Neural progenitor cell (in vitro differentiated cells): ENCODE measurements at places on chromosomes 3 and 15.

DNA sequence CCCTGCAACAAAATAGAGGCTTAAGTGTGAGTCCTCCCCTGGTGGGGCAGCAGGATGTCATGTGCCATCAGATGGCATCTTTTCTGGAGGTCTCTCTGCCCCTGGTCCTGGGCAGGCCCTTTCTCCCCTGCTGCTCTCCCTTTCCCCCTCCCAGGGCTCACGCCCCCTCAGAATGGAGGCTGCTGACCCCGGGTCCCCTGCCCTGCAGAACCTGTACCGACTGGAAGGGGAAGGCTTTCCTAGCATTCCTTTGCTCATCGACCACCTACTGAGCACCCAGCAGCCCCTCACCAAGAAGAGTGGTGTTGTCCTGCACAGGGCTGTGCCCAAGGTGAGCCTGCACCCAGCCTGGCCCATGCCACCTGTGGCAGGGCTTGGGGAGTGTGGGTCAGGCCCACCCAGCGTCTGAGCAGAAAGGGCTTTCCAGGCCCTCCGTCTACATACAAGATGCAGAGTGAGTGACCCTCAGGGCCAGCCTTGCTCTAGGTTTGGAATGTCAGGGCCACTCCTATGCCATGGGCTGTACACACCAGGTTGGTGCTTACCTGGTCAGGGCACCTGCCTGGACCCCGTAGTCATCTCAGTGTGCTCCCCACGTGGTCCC lies 7.1 kb downstream of the FES start:
- no peak for DNase-seq

GRCh38 chr3:146813496-146813895 lies 208.3 kb upstream of the PLSCR5 start:
- no peak for DNase-seq

DNA sequence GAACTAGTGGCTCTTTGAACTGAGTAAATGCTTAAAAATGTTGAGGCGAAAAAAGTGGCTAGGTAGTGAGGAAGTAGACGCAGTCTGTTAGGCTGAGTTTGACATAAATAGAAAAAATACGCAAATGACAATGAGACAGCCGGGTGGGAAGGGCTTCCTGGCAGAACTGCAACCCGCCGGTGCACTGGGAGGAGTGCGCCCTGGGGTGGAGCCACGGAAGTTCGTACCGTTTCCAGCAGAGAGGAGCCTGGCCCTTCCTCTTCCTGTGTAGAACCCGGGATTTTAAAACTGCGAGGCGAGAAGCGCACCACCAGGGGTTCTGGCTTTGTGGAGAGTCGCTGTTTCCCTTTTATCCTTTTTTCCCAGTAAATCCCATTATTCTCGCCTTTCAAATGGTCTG lies 602.6 kb downstream of the PYDC2 start:
- DNase-seq, result peak; percentile 83

GRCh38 chr3:143506190-143506589 lies 342.1 kb downstream of the SLC9A9 start:
- DNase-seq, result no peak

DNA sequence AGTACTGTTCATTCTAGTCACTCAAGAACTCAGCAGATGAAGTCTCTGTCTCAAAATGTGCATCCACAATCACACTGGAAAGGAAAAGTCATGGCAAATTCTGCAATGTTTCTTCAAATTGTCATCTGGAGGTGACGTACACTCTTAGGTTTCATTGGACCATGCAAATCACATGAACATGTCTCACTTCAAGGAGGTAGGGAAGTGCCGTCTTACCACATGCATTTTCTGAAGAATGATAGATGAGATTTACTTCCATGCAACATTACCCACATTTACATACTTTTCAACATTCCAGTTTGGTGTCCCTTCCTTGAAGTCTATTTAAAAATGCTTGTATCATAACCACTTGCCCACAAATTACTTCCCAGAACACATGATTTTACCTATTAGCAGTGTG lies 107.9 kb upstream of the SATB1 start:
- DNase-seq, result no peak

GRCh38 chr3:191915712-191916111 lies 454.7 kb downstream of the PYDC2 start:
- no peak for DNase-seq

DNA sequence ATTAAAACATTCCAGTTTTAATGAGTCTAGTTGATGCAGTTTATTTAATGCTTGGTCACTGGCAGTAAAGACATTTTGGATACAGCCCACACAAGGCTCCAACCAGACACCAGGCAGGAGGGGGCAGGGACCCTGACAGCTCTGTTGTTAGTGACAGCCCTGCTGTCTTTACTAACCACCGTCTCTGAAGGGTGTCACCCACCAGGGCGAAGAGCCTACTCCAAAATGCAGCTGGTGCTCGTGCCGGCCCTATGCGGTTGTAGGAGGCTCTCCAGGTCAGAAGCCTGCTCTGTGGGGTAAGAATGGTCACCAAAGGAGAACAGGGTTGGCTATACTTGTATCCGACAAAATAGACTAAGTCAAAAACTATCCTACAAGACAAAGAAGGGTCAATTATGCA lies 132.2 kb downstream of the ATP10A start:
- DNase-seq, result no peak

DNA sequence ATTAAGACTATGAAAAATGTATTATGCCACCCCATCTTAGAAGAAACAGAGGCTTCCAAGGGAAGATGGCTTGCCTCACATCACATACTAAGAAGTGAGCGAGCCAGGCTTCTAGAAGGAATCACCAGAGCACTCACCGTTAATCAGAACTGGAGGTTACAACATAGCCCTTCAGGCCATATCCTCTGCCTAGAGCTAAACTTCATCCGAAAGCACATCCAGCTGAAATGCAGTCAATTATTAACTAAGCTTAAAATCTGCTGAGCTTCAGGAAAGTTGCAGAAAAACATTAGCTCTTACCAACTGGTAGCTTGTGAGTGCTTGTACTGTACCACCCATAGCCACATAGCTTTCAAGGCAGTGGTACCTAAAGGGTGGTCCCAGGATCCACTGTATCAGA lies 483.2 kb downstream of the TBL1XR1 start:
- no peak for DNase-seq

GRCh38 chr3:15520185-15520584 lies 1.3 kb downstream of the COLQ start:
- DNase-seq, result no peak

DNA sequence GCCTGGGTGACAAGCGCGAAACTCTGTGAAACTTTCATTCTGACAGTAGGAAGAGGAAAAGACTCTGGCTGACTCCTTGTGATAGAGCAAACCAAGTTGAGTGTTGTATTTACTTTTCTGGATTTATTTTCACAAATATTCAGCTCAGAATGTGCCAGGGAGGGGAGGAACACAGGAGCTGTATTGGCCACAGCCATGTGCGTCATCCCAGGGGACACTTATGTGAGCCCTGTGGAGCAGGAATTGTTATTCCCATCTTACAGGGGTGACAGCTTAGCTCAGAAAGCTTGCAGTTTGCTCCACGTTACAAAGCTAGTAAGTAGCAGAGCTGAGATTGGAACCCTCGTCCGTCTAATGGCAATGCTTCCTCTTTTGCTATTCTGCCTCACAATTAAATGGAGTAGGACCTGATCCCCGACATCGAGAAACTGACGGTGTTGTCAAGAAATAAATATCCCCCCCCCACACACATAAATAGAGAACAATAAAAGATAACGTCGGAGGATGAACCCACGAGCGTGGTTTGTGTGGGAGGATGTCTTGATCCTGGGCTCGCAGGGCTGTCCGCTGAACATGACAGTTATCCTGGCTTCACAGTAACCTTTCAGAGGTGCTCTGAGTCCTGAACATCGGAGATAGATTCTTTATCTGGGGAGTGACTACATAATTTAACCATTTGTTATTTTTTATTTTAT lies 151.6 kb upstream of the CTDSPL start:
- DNase-seq, result no peak

GRCh38 chr15:40346579-40347558 lies 4.0 kb upstream of the PHGR1 start:
- no peak for DNase-seq

DNA sequence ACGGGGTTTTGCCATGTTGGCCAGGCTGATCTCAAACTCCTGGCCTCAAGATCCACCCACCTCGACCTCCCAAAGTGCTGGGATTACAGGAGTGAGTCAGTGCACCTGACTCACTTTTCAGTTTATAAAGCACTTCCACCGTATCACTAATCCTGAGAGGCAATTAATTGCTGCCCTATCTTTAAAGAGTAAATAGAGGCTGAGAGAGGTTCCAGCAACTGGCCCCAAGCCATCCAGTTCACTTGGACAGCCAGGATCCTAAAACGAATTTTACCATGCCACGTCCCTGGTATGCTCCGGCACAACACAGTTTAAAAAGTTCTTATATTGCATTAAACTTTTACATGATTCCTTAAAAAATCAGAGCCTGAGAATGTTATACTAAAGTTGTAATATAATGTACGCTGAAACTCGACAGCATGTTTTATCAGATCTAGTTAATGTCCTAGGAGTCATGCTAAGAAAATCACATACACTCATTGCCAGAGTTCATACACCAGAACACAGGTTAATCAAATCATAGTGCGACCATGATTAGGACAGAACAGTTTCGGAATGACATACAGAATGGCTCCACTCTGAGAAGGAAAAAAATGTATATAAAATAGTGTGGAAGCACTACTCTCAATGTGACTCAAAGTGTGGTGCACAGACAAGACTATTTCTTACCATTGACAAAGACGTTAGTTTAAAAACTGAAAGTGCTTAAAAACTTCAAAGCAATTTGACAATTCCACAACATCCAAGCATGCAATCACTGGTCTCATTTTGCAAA lies 125.4 kb downstream of the ULK4 start:
- DNase-seq, result no peak

DNA sequence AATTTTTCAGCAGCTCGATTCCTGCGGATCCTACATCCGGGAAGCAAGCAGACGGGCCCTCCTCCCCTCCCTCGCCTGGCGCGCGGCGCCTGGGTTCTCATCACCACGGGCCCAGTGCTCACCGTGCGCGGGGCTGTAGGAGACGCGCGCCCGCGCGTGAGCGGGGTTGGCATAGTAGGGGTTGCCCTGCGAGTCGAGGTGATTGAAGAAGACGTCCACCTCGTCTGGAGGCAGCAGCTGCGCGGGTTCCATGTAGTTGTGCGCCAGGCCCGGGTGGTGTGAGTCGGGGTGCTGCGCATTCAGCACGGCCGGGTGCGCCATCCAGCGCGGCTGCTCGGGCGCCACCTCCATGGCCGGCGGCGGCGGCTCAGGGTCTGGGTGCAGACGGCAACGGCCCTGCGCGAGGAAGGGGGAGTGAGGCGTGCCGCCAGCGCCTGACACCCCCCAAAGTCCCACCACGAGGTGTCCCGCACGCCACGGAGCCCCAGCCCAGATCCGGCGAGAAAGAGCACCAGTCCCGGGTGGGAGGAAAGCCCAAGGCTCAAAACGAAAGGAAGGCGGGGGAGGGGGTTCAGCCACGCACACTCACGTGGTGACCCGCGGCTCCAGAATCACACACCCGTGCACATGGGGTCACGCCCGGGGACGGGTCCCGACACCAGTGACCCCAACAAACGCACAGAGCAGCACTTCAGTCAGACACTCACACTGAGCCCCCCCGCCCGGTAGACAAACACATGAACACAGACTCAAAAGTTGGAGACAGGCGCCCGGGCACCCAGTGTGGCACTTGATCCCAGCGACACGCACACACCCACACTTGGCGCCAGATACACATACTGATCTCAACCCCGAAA lies 6.1 kb downstream of the GATA2 start:
- peak; percentile 62 for DNase-seq

DNA sequence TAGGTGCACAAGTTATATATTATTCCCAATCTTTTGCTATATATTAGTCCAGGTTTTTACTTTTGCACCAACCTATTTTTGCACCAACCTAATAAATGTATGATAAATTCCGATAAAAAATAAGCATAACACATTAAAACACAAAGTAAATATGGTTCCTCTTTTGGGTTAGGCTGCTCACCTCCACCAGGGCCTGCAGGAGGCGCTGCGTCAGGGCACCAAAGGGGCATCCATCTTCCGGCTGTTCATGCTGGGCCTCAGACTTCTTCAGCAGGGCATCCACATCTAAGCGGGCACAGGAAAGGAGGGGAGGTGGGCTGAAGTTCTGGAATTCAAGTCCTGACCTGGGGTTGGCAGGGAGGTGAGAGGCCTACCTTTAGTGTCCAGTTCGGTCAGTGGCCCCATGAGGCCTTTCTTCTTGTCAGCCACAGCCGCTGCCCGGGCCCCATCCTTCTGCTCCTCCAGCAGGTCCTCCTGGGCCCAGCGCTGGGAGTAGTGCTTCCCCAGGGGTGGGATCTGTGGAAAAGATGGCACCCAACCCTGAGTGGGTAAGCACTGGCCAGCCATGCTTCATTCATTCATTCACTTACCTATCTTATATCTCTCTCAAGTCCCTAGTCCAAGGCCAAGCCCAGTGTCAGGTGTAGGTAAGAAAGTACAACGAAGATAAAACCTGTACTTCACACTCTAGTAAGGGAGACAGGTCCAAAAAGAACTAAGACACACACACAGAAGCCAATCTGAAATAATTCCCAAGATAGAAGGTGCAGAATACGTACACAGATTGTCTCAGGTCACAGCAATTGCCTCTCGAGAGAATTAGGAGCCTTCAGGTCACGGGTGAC lies 5.2 kb downstream of the TADA3 start:
- no peak for DNase-seq

DNA sequence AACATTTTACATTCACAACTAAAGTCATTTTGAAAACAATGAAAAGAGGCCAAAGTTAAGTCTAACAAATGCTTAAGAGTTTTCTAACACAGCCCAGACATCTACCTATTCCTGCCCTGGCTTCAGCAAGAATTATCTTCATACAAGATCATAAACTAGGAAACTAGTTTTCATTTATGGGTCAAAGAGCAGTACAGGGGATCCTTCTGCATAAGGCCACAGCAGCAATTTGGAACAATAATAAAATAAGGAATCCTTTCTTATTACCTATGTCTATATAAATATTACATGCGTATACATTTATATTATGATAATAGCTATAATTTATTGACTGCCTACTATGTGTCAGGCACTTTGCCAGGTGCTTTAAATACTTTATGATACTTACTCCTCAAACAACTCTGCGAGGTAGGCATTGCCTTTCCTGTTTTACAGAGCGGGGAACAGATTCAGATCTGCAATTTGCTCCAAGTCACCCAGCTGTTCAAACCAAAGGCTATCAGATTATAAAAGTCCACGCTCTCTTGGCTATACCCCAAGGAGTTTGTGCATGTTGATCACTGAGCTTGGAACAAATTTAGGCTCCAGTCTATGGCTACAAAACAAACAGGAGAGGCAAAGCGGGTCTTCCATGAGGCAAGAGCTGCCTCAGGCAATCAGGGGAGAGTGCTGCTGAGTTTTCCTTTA lies 196.4 kb downstream of the RORA start:
- DNase-seq, result no peak

- DNase-seq, result no peak
Observed at GRCh38 chr15:74397239-74398068, 30.0 kb upstream of the CYP11A1 start.

GRCh38 chr15:74240002-74240568 lies 4.0 kb downstream of the CCDC33 start:
- no peak for DNase-seq

DNA sequence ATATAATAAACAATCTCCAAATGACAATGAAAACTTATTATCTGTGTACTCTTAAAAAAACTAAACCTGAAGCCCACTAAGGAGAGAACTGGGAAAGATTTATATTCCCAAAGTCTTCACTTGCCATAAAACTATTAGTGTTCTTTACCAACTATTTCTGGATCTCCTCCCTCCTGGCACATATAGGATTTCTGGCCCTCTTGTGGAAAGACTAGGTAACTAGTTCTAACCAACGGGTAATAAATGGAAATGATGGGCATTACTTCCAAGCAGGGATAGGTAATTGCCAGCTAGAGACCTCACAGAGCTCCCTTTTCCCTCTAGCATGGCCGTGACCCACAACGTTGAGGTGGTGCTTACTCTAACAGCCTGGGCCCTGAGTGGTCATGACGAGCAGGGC lies 110.1 kb downstream of the DNAH12 start:
- DNase-seq, result peak; percentile 63
